GM04503 (cell line): ENCODE measurements at places on chromosomes 7 and 10.

DNA sequence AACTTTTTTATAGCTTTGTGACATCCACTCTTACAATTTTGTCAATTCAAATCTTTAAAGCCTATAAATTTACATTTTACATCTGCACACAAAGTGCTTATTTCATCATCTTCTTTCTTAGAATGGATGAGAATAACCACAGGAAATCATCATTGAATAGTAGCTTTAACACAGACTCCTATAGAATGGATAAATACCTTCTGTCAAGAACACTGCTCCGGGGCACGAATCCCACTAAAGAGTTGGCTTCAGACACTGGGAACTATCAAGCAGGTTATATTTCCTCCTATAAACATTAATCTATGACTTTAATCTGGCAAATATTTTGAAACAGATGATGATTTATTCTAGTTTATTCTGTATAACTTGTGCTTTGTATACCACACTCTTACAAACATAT is 269.7 kb upstream of the TPK1 start:
- DNase-seq: no peak

DNA sequence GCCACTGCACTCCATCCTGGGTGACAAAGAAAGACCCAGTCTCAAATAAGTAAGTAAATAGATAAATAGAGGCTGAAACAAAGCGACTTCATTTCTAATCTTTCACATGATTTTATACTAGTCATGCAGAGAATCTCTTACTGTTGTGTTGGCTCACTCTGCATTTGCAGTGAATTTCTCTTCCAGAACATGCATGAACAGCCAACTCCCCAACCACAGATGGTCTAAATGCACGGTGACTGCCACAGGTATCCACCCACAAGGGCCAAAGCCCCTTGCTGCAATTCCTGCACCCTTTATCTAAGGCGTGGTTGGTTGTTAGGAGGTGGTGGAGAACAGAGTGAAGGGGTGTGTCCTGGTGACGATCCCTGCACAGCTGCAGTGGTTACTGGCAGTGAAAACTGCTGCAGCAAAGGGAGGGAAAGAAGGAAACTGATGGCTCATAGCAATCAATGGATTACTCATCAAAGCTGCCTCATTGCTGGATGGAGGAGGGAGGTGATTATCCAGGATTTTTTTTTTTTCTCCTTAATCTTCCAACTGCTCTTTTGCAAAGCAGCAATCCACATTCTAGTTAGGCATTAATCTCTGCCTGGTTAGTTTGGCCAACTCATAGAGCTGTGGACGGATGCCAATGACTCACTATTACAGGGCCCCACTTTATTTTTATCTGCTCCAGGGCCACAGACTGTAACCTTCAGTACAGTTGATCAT is 50.6 kb downstream of the PRTFDC1 start:
- DNase-seq: peak; percentile 89

DNA sequence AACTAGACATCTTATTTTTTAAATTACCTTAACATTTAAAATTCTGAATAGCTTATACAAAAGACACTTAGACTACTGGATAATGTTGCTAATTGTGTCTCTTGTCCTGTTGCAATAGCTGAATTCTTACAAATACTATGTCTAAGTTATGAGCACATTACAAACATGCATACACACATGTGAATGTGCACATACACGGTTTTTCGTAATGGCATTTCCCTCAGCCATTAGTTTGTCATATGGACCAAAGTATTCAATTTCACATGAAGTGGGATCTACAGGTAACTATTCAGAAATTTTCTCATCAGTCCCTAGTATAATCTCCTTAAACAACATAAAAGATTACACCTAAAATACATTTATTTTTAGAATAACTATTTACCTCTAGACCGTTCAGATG is 178.6 kb upstream of the BET1 start:
- no peak for DNase-seq

DNA sequence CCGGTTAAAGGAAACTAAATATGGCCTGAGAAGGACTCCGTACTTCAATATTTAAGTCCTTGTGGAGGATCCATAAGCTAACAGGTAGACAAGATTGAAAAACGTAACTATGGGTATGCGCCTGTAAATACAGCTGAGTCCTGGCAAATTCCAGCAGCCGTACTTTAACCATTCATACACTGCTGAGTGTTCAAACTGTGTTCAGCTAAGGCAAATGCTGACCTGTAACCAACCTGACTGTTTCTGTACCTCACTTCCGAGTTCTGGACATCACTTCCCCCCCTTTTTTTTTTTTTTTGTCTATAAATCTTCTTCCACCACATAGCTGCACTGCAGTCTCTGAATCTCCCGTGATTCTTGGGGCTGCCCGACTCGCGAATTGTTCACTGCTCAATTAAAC is 69.1 kb downstream of the SRPK2 start:
- no peak for DNase-seq

GRCh38 chr7:133048589-133048988 is 33.3 kb downstream of the CHCHD3 start:
- no peak for DNase-seq

- no peak for DNase-seq
Measured at GRCh38 chr7:179209-179681, 13.1 kb upstream of the FAM20C start.

- no peak for DNase-seq
Measured at GRCh38 chr7:132112657-132113056, 463.6 kb downstream of the PLXNA4 start.

DNA sequence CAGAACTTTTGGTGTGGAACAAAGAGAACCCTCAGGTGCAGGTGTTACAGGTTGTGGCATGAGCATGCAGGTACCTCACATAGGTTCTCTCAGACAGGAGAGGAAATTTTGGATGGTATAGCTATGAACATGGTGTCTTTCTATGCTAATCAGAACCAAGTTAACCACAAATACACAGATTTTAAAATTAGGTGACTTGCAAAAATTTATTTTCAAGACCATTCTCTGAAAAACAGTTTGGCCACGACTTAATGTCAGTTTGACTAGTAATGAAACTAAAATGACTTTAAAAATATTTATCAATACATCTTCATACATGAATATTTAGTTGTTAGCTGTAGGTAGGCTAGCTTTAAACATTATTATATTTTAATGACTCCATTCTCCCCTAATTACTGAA is 129.6 kb downstream of the SRI start:
- no peak for DNase-seq

- DNase-seq: no peak
Measured at GRCh38 chr7:30093420-30093952, 41.3 kb upstream of the MTURN start.

- no peak for DNase-seq
Measured at GRCh38 chr10:8752146-8752843, 697.8 kb downstream of the GATA3 start.

DNA sequence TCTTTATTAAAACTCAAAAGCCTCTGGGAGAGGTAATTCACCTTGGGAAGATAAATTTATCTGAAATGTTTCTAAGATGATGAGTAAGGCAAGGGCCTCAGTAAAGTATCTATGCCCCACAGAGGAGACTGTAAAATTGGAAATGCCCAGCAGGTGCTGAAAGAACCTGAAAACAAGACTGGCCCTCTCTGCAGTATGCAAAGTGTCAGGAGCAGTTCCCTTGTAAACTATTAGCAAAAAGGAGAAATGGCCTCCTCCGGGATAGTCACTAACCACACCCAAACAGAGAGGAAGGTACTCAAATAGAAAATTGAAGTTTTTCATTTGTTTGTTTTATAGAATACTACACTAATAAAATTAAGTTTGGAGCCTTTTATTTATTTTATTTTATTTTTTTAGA is 81.2 kb downstream of the FZD1 start:
- DNase-seq: no peak

DNA sequence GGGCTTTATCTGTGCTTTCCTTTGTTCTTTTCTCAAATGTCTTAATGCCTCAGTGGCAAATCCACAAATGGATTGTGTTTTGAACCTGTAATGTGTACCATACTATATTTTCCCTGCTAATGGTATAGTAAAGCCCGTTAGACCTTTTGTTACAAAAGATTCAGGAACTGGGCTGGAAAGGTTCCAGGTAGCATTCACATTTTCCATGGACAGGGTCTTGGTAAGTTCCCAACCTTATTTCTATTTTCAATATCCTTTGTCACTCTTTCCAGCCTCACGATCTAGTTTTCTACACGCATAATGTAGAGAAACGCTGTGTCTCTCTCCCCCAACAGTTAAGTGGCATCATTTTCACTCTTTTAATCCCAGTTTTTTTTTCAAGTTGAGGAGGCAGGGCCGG is 153.0 kb downstream of the PLCE1 start:
- DNase-seq: no peak

DNA sequence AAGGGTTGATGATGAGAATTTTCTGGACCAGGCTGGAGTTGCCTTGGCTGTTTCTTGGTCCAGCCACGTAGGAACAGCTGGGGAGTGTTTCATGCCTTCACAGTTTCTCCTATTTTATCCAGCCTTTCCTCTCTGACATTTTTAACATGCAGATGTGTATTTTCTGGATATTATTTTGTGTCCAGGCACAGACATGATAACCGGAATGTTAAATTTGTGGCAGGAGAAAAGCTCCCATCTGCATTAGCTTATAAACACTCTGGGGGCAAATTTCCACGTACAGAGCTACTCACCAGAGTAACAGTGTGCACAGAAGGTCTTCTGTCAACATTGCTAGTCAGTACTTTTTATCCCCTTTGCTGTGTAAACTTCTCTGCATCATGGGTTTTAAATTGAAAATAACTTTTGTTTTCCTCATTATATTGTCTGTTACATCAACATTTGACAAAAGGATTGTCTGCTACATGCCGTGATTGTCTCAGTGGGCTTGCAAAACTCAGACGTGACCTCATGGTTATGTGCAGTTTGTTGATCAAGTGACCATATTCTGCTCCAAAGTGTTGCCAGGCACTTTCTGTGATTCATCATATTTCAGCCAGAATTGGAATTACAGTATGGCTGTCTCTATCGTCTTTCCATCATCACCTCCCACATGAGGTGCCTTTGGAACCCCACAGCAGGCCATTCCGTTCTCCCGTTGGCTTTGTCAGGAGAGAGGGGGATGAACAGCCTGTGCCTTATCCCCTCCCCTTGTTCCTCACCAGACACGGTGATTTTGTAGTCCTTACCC is 41.4 kb downstream of the INSYN2A start:
- DNase-seq: no peak

- DNase-seq: no peak
Measured at GRCh38 chr10:71394926-71395562, 1.7 kb upstream of the CDH23 start.

DNA sequence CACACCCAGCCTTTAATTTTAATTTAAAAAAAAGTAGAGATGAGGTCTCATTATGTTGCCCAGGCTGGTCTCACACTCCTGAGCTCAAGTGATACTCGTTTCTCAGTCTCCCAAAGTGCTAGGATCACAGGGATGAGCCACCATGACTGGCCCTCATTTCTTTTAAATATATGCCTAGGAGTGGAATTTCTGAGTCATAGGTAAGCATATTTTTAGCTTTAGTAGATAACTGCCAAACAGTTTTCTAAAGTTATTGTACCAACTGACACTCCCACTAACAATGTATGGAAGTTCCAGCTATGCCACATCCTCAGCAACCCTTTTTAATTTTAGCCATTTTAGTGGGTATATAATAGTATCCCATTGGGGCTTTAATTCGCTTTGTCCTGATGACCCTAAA is 13.8 kb upstream of the PPIF start:
- DNase-seq: no peak

DNA sequence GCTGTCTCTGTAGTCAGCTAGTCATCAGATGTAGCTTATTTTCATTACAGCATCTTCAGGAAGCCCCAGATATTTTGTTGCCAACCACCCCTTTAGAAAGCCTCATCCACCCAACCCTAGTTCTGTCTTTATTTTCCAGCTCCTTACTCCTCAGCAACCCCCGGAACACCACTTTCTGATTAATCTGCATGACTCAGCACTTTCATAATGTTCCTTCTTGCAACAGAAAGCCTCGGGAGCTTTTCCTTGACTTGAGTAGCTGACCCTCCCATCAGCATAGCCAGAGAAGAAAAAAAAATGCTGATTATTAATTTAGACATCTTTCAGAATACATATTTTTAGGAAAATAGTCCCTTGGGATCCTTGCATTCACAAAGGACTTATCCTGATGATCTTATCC is 244.0 kb upstream of the CXCL12 start:
- peak; percentile 64 for DNase-seq

- no peak for DNase-seq
Measured at GRCh38 chr7:38942431-38943051, 33.5 kb upstream of the VPS41 start.

GRCh38 chr7:31958226-31958625 is 112.0 kb downstream of the PDE1C start:
- peak; percentile 69 for DNase-seq

- no peak for DNase-seq
Measured at GRCh38 chr7:44515590-44516268, 25.3 kb upstream of the NUDCD3 start.

- no peak for DNase-seq
Measured at GRCh38 chr10:59240582-59241183, 64.2 kb downstream of the PHYHIPL start.
